ENCODE measurements at places on chromosomes 7 and 10. TPM values are rescaled to one million over a fixed set of nuclear protein-coding genes. Genes with fewer than 3 reads are reported as not detected.

Gene TSPAN12
- total RNA-seq, result 0.46 TPM

Gene C10orf53
- total RNA-seq, result not detected

Gene NAT16
- total RNA-seq, result 0.10 TPM

Gene GIMAP1
- not detected for total RNA-seq

Gene ASB15
- not detected for total RNA-seq

Gene RBAK
- total RNA-seq, result 5.6 TPM

Gene PRRT4
- total RNA-seq, result 0.54 TPM

Gene PRKRIP1
- 23.7 TPM for total RNA-seq

Gene PTEN
- total RNA-seq, result 37.4 TPM

Gene SERPINE1
- 1,104 TPM for total RNA-seq

Gene ZC3HAV1
- total RNA-seq, result 31.1 TPM

Gene MMD2
- total RNA-seq, result not detected

Gene NUTM2B
- total RNA-seq, result 0.33 TPM

Gene CPA2
- total RNA-seq, result 0.09 TPM

Gene ASAH2B
- 4.1 TPM for total RNA-seq

Gene LRGUK
- total RNA-seq, result 0.32 TPM

Gene TRIM73
- total RNA-seq, result 2.2 TPM

Gene EIF4H
- 302 TPM for total RNA-seq

Gene ZNF425
- total RNA-seq, result 0.97 TPM

Gene TAX1BP1
- total RNA-seq, result 103 TPM

Gene MSMB
- total RNA-seq, result not detected

Gene HYAL4
- total RNA-seq, result not detected
